Inflammatory macrophage treated with lipopolysaccharide for 1 hour (primary cell): ENCODE measurements at places on chromosomes 3 and 15.

GRCh38 chr3:105618556-105618955 lies 250.3 kb downstream of the CBLB start:
- DNase-seq, result no peak

GRCh38 chr15:70025413-70026296 lies 72.1 kb downstream of the TLE3 start:
- DNase-seq, result no peak

GRCh38 chr3:38614091-38614490 lies 35.4 kb downstream of the SCN5A start:
- DNase-seq, result no peak

DNA sequence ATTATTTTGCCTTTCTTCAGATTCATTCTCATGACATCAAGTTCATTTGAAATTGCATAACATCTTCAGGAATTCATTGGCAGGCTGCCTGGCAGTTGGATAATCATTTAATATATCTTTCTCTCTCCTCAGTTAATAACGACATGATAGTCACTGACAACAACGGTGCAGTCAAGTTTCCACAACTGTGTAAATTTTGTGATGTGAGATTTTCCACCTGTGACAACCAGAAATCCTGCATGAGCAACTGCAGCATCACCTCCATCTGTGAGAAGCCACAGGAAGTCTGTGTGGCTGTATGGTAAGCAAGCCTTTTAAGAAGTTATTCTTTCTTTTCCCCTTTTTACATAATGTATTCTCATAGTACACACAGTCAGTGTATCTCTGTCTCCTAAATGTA lies 38.2 kb downstream of the TGFBR2 start:
- DNase-seq, result no peak

DNA sequence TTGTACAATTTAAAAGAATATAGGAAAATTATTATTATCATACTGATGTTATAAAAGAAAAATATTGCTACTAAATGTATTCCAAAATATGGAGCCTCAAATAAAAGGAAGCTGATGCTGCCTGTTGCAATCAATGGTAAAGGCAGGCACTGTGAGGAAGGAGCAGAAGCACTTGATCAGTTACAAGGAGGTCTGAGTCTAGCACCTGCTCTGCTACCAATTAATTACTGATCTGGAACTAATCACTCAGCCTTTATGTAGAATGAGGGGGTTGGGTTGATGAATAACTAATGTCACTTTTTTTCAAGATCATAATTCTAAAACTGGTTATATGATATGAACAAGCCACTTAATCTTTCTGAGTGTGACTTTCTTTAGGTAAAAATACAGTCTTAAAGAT lies 5.5 kb downstream of the ADGRG7 start:
- no peak for DNase-seq

GRCh38 chr3:75220932-75221331 lies 443.2 kb upstream of the FRG2C start:
- DNase-seq, result no peak
